ENCODE measurements at places on chromosomes 4 and X. TPM values are rescaled to one million over a fixed set of nuclear protein-coding genes. Genes with fewer than 3 reads are reported as not detected.

TLL1 gene
- 20.6 TPM for total RNA-seq

CXorf49 gene
- not detected for total RNA-seq

MAGEA10 gene
- not detected for total RNA-seq

PDGFRA gene
- 297 TPM for total RNA-seq

ZNF711 gene
- 3.6 TPM for total RNA-seq

SLC6A14 gene
- not detected for total RNA-seq

CFI gene
- 64.5 TPM for total RNA-seq

PABPC5 gene
- 2.5 TPM for total RNA-seq

Data from aorta (tissue), 5 donors.